ENCODE measurements at places on chromosomes 7 and 10.

DNA sequence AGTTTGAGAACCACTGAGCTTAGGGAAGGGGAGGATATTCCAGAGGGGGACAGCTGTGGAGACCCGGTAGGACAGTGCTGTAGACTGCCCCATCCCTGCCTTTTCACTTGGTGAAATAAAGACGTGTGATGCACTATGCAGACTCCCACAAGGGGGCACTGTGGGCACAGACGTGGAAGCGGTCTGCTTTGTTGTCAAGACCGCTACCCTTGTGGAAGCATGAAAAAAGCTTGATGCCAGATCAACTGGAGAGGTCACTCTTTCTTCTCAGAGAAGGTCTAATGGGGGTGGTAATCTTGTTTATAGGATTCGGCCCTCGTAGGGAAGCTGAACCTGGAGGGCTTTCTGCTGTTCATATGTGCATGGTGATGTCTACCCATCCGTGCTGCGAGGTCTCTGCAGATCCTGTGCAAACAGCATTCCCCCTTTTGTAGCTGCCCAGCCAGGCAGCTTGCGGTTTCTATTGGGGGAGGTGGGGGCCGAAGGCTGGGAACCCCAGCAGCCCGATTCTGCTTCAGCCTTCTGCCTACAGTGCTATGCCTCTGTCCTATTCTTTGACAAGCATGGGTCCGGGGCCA lies 13.7 kb downstream of the RPS24 start:
- peak; percentile 97 for DNase-seq

DNA sequence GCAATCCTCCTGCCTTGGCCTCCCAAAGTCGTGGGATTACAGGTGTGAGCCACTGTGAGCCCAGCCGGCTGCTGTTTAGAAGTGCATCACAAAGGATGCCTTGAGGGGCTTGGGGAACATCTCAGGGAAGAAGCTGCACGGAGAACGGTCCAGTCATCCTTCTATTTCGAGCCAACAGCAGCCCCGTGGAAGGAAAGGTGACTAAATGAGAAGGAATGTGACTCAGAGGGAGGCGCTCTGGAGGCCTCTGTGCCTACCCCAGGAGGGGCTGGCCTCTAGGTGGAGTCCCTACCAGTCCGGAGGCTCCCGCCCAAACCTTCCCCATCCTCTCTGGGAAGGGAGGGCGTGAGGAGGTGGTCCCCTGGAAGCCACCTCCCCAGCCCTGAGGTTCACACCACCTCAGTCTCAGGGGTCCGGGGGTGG lies 76.2 kb downstream of the CTBP2 start:
- no peak for DNase-seq

DNA sequence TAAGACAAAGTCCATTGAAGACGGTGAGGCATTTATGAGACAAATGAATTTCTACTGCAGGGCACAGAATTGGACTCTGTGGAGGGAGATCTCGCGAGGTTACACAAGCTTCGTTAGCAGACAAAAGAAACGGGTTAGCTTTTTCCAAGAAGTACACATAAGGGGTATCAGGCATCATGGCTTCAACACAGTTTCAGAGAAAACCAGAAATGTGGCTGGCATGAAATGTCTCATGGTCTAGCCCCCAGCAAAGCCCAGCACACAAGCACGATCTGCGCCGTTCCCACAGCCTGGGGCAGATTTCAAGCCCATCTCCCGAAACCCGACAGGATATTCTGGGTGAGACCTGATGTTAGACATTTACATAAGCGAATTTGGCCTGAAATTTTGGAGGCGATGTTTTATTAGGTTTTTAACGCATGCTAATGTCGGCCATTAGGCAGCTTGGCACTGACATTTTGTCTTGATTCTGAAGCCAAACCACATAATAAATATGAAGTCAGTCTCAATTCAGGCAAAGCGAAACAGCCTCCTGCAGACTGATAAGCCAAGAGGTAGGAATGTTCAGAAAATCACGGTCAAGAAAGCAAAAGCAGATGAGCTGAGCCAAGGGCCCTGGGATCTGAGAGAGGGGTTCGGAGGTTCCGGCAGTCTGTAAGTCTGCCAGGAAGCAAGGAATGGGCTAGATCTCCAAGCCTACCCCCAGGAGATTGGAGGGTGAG lies 240.5 kb downstream of the PRPF18 start:
- DNase-seq = no peak

DNA sequence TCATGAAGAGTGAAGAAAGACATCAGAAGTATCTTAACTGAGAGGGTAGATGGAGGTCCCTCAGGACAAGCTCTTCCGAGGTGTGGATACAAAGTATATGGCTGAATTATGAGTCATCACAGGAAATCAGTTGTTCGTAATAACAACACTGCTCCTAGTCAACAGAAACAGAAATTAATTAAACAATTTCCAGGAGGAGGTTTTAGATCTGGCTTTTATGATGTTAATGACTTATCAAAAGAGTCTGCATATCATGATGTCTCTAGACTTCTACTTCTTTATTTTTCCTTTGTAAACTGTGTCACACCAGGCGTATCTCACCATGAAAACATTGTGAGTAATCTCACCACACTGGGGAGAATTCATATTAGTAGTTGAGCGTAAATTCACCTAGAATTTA lies 31.2 kb downstream of the OSBPL3 start:
- no peak for DNase-seq

- no peak for DNase-seq
These were observed 23.0 kb downstream of the MPP7 start for GRCh38 chr10:28279878-28280277.

- DNase-seq = no peak
These were observed 262.9 kb downstream of the SNX13 start for GRCh38 chr7:17677408-17677807.

- no peak for DNase-seq
These were observed 165.8 kb upstream of the DGKB start for GRCh38 chr7:15068324-15068723.

DNA sequence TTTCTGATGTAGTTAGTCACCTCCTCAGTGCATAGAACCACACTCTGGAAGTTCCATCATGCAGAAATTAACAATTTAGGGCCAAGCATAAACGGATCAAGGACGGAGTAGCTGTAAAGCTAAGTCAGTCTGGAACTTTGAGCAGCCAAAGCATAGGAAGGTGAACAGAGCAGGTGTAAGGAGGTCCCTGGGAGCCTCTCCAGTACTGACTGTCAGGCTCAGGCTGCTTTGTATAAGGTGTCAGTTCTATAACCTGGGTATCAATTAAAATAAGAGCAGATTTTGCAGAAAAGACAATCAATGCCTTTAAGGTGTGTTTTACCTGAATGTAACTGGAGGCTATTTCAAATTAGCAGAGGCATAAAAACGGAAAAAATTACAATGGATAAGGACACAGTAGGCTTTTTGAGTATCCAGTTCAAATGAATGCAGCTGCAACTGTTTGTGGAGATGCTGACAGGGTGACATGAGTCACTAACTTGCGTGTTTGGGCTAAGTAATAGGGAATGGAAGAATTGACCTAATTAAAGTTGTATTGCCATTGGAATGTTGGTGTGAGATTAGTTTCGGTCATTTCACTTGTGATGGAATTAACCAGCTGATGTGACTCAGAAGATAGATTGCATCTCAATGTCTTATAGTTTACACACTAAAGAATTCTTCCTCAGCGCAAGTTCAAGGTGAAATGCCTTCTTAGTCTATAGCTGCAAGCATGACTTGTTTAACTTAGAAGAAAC lies 417.9 kb upstream of the CNTNAP2 start:
- no peak for DNase-seq

DNA sequence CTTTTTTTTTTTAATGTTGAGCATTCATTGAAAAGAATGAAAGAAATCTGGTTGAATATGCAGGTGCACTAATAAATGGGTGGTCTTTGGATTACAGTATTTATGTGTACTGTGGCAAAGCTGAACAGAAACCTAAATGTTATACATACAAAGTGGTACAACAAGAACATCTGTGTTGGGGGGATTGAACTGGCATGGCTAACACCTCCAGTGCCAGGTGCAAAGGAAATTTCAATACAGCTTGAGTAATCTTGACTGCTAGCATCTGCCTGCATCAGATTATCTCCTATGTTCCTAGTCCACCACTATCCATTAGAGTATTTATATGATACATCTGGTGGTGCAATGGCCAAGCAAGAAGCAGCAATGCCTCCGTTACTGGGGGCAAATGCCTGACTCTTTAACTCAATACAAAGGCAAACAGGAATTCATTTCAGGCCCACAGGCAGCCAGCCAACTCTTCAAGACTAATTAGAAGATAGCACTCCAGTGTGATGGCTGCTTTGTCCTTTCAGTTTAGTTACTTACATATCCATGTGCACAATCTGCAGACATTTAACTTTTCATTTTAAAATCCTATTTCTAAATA lies 220.5 kb upstream of the ETV1 start:
- DNase-seq = no peak

DNA sequence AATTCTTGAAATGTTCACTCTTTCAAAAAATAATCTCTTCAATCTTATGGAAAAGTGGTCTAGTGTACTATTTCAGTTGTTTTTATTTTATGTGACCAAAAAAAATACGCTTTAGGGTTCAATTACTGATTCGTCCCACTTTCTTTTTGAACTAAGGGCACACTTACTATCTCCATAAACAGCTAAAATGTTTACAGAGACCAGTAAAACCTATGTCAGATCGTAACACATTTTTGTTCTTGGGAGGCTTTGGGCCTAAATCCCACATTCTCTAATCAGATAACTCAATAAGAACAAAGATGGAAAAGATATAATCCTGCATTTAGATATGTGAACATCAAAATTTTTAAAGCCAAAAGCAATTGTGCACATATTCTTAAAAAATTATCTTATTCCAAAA lies 29.8 kb upstream of the EPC1 start:
- DNase-seq = no peak

DNA sequence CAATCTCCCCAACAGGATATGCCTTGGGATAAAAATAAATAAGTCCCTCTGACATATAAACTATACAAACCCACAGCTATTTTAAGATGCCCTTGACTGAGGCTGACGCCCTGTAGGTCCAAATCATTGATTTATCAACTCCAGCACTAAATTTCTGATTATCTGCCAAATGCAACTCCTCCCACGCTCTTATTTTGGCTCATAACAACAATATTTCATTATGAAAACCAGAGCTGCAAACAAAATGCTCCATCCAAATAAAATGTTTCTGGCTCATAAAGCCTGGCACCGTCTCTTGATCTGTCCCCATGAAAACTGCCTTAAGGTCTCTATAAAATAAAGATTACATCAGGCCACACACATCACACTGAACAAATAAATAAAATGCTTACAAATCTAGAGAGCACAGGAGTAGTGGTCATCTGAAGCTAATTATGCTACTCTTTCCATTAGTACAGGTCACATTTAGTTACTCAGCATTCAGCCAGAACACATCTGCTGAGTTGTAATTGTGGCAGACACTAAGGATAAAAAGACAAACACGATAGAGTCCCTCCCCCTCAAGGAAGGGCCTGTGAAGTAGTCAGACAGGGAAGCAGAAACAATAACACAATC lies 28.8 kb downstream of the CACUL1 start:
- no peak for DNase-seq

- DNase-seq = no peak
These were observed 65.1 kb downstream of the CTBP2 start for GRCh38 chr10:125095228-125095627.

- no peak for DNase-seq
These were observed 98.2 kb downstream of the MDFIC start for GRCh38 chr7:115019882-115020605.

GRCh38 chr7:64515781-64516180 lies 47.1 kb downstream of the ZNF680 start:
- DNase-seq = no peak

DNA sequence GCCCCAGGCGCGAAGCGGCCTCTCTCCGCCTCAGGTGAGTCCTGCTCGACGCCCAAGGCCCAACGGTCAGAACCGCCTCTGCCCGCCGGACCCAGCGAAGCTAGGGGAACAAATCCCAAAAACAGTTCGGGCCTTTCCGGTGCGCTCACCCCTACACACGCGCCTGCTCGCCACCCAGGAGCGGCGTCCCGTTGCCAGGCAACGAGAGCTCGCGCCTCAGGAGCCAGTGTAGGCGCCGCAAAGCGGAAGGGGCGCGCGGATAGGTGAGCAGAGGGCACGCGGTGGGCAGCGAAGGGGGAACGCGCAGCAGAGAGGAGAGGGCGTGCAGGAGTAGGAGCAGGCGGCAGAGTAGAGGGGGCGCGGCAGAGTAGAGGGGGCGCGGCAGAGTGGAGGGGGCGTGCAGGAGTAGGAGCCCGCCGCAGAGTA lies at the start of the genes DYDC1 and DYDC2:
DYDC1 (minus strand) TSS at position 193 of the 426 bp plus-strand sequence. CDS start 4,154 bp downstream, outside the sequence.
DYDC2 (plus strand) TSS at position 219 of the 426 bp plus-strand sequence. CDS start 5,663 bp downstream, outside the sequence.
- no peak for DNase-seq

DNA sequence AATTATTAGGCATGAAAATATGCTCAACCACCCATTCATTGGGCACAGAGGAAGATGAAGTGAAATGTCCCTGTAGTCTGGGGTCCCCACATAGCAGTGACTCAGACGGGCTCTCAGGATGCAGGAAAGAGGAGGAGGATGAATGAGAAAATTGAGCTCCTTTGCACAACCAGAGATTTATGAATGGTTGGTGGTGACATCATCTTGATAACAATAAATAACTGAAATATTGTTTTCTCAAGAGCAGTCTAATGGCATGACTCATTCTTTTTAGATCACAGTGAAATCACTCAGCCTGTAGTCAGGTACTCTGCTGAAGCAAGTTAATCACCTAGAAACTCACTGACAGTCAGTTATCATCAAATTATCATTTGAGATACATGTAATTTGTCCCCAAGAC lies 254.1 kb downstream of the RELN start:
- no peak for DNase-seq

DNA sequence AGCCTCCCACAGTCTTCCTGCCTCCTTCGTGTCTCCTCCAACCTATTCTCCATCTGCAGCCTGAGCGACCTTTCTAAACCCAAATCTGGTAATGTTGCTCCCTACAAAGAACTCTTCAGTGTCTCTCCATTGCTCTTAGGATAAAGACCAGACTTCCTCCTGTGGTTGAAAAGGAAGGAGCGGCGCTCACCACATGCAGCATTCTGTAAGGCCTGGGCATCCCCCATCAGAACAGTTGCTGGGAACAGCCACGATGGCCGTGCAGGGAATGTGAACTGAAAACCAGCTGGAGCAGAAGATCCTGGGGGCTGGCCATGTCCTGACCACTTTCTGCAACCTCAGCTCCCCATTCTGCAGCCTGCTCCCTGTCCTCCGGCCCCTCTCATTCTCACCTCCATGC lies 237.8 kb upstream of the ZMIZ1 start:
- DNase-seq = no peak

GRCh38 chr7:101677797-101678479 lies 48.8 kb upstream of the MYL10 start:
- no peak for DNase-seq

- no peak for DNase-seq
These were observed 306.7 kb downstream of the CRPPA start for GRCh38 chr7:16114633-16115032.

DNA sequence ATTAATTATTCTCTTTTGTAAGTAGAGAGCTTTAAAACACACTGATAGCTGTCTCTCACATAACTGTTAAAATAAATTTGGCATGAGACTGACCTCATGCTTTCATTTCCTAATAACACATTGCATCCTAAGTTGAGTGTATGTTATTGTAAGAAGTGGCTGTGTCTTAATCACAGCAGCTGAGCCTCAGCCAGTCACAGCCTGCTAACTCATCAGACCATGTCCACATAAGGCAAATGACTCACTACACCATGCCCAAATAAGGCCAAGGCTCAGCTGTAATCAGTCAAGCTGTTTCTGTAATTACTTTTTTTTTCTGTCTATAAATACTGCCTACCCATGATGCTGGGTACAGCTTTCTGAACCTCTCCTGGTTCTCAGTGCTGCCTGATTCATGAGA lies 860.9 kb downstream of the XPNPEP1 start:
- DNase-seq = no peak

GRCh38 chr7:101945034-101945758 lies 127.8 kb downstream of the CUX1 start:
- no peak for DNase-seq

All from lower leg skin (tissue), 4 donors.